ENCODE measurements at places on chromosomes 5 and 9.

GRCh38 chr9:94805585-94805984, 79.1 kb downstream of the AOPEP start:
- DNase-seq, result no peak

- no peak for DNase-seq
Observed at GRCh38 chr9:18490641-18491370, 16.9 kb downstream of the ADAMTSL1 start.

GRCh38 chr5:139746691-139747582, 48.7 kb upstream of the PSD2 start:
- peak; percentile 38 for DNase-seq

DNA sequence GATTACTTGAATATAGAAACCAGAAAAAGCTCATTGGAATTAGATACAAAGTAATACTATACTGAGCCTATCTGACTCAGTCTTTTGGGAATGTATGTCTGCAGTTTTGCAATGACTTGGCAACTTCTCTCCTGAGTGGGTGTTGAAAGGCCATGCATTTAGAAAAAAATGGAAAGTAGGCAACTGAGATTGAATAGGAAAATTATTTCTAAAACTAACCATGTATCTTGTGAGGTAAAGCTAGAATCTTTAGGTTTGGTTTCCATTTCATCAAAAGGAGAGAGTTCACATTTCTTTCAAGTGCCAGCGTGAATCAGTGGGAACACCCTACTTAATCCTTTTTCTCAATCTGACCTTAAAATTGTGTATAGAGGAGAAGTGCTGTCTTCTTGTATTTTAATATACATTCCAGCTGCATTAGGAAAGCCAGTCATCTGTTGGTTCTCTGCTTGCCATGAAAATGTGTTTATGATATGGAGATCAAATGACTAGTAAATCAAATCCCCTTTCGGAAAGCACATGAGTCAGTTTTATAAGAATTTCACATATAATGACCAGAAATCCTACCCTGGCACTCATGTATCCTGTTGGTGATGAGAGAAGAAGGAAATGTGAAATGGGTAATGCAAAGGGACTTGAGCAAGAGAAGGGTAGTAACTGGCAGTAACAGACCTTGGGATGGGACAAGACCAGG, 30.4 kb downstream of the NFX1 start:
- no peak for DNase-seq

GRCh38 chr9:1273859-1274258, 223.7 kb downstream of the DMRT2 start:
- no peak for DNase-seq

DNA sequence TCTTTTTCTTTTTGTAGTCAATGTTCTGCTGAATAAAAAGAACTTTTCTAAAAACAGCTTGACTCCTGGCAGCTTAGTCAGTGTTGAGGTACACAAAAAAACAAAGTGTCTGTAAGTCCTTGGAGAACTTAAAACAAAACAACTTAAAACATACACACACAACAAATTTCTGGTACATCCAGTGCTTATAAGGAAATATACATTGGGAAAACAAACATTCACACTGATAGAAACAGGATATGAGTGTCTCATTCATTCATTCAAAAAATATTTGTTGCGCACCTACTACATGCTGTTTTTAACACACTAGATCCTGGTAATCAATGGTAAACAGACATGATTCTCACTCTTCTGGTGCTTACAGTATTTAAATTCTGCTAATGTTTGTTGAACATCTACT, 27.4 kb upstream of the MEGF9 start:
- DNase-seq, result no peak

DNA sequence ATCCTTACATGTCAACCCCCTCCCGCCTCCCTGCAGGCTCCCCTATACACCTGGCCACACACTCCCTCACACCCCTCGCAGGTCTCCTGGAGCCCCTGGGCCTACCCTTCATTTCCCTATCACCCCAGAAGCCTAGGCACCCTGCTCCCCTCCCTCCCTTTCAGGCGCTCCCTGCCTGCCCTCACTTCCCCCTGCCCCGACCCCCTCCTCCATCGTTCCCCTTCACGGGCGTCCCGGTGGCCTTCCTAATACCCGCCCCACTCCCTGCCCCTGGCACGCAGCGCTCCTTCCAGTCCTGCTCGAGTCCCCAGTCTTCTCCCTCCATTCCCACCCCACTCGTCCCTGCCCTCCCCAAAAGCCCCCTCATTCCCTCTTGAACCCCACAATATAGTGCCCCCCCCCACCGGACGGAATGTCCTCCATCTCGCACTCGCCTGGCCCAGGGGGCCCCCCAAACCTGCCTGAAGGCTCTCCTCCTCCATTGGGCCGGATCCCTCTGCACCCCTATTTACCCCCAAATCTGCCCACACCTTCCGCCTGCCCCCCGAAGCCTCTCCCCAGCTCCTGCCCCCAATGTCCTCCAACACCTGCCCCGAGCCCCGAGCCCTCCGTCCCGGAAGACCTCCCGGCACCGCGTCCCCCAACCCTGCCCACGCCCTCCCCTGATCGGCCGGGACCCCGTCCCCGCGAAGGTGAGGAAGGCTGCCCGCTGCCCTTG, 746 bp downstream of the STRBP start:
- no peak for DNase-seq

- DNase-seq, result no peak
Observed at GRCh38 chr9:16985559-16986348, 115.3 kb upstream of the BNC2 start.

DNA sequence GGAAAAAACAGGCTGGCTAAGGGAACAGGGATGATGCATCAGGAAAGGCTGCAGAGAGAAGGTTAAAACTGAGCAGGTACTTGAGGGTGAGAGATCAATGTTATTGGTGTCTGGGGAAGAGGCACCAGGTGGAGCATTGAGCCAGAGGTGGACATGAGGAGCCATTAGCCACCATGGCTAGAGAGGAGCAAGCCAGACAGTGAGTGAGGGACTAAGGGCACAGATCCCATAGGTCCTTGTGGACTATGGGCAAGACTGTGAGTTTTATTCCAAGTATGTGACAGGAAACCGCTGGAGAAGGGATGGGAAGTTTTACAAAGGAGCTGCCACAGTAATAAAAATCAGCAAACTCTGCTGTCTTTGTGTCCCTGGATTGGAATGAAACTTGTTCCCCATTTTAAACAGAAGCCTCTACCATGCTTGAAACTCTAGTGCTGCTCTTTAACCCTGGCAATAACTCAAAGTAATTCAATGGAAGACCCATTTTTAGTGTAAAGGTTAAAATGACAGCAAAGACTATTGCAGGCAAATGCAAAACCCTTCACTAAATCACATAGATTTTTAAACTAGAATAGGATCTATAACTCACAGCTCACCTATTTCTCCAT, 349.8 kb downstream of the ENC1 start:
- no peak for DNase-seq

- no peak for DNase-seq
Observed at GRCh38 chr5:151685749-151686673, 704 bp downstream of the SPARC start.

DNA sequence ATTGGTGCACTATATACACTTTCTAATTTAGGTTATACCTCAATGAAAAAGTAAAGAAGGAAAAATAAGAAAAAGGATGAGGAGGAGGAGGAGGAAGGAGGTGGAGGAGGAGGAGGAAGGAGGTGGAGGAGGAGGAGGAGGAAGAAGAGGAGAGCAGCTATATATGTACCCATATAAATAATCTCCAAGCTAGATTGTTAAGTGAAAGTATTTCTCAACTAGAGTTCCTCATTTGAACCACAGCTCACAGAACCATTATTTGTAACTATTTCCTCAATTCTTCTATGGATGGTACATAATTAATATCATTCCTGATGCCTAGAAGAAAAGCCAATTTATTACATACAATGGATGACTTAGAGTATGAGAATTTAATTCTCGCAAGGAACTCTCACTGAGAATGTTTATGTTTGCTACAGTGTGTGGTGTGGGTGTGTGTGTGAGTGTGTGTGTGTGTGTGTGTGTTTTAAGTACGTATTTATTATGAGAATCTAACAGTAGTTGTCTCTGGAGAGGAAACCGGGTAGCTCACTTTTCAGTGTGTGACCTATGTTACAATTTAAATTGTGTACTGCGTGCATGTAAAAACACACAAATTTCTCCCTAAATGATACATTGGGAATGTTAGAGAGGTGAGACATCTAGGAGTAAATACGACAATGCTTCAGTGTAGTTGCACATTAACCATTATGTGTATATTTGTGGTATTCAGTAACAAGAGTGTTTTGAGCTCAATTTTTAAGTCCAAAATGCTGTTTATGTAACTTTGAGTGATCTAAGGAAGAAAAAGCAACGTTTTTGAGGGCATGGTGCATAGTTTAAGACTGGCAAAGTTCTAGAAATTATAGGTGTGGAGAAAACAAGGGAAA, 20.2 kb upstream of the NREP start:
- no peak for DNase-seq

- no peak for DNase-seq
Observed at GRCh38 chr9:83535736-83536135, 2.5 kb downstream of the FRMD3 start.

- DNase-seq, result no peak
Observed at GRCh38 chr9:21505425-21506179, 23.5 kb upstream of the IFNE start.

- DNase-seq, result no peak
Observed at GRCh38 chr5:369151-369868, 47.8 kb downstream of the AHRR start.

GRCh38 chr5:135119481-135119880, 85.5 kb upstream of the PITX1 start:
- no peak for DNase-seq

DNA sequence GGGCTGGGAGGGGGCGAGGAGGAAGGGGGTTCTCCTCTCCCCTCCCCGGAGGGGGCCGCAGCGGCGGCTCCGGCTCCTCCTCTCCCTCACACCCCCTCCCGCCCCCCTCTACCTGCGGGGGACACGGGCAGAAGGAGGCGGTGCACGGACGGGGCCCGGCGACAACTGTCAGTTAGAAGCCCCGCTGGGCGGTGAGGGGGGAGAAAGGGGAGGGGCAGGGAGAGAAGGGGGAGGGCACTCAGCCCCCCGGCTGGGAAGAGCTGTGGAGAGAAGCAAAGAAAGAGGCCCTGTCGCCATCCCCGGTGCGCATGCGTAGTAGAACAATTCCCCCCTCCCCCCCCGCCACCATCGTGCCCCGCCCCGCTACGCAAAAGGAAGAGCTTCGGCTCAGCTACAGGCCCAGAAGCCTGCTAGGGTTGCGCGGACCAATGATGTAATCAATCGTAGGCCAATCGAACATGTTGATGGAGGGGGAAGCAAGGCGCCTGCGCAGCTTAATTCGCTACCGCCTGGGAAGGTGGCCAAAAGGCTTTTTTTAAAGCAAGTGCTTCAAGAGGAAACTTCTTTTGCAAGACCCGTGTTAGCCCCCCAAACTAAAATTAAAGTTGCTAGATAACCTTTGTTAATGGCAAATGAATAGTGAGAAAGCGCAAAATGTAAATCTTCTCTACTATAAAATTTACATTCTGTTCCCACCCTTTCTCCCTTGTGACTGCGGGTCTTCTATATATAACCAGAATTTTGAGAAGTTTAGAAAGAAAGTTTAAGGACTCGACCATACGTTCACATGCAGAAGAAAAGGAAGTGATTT, 7.0 kb downstream of the RANBP6 start:
- DNase-seq, result peak; percentile 81

DNA sequence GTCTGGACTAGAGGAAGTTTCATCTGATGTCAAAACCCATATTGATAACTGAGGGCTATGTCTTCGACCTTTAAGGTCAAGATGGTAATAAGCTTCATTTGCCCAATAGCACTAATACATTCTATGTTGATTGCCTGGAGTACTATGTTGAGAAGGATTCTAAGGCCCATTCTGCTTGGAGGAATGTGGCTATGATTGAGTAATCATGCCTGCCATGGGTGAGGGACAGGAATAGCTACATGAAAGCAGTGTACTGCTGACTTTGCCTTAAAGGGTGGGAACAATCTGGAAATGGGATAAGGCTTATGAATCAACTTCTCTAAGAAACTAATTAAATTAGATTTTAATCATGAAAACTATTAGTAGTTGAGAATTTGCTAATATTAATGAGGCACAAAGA, 13.6 kb downstream of the NNT start:
- DNase-seq, result no peak

- no peak for DNase-seq
Observed at GRCh38 chr5:159405611-159406031, 75.3 kb upstream of the IL12B start.

- no peak for DNase-seq
Observed at GRCh38 chr5:1011741-1012312, 3.2 kb downstream of the NKD2 start.

DNA sequence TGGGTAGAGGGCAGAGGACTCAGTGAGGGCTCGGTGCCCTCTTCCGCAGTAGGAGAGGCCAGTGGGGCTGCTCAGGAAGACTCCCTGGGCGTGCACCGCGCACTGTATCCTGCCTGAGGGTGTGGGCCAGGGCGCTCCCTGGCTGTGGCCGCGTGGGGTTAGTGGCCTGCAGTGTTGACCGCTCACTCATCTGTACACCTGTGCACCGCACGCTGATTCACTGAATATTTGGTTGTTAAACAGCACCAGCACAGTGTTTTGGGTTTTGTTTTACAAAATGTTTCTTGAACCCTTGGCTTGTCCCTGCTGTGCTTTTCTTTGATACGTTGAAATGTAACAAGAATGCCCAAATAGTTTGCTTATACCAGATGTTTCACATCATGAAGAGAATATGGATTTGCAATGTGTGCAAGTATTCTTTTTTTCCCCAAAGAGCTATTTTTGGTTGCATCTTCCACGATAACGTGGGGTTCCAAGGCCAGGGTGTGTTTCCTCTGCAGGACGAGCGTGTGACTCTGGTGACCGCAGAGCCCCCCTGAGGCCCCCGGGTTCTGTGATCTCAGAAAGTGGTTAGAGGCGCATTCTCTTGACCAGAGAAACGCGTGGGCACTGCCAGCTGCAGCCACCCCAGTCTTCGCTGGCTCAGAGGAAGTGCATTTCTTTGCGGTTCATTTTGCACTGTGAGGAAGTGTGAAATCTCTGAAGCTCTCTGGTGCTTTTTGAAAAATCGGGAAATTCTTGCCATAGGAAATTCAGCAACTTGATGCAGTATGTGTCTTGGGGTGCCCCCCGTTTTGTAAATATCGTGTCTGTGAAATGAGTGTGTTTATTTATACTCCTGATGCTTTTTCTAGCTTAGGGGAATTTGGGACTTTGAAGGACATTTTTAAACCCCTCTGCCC, 46.9 kb downstream of the AHRR start:
- no peak for DNase-seq

- DNase-seq, result no peak
Observed at GRCh38 chr5:110852053-110852452, 113.2 kb downstream of the SLC25A46 start.
